ENCODE measurements at places on chromosomes 12 and 14.
A peak's percentile ranks its signal among the peaks of the same experiment; 100 is the strongest.

DNA sequence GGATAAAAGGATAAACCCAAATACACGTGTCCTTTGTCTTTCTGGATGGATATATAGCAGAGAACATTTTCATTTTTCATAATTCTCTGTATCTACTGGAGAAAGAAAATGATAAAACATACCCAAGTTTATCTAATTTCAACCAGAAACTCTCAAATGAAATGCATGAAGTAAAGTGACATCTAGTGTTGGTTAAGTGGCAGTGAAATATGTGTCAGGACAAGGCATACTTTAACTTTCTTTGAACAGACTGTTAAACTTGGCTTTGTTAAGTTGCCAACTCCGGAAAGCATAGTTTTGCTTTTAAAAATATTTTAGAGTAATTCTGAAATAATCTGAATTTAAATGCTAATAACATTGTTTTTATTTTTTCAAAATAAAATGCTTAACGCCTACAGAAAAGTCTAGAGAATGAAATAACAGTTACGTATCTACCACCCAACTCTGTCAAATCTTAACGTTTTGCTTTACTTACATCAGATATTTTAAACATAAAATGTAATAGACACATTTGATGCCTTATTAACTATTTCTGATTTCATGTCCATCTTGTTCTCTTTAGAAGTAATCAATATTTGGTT lies 25.2 kb upstream of the NTN4 start:
- no peak for DNase-seq

DNA sequence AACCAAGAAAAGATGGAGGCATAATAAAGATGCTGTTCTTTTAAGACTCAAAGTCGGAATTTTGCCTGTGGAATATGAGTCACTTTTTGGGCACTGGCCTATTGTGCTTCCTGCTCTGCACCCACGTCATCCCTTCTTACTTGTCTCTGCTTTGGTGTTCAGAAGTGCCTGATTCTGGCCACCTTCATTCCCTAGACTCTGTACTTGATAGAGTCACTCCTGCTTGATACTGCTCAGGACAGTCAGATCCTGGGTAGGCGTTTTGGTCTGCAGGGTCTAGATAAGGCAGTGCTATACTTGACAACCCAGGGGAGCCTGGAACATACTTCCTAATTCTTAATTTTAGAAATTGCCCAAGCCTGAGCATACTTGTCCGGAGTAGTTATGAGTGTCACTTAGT lies 1.9 kb downstream of the LRRK2 start:
- DNase-seq = peak; percentile 85

GRCh38 chr14:89660166-89660565 lies 243.1 kb upstream of the FOXN3 start:
- DNase-seq = no peak

- DNase-seq = no peak
Measured at GRCh38 chr14:76901171-76902055, 75.2 kb downstream of the LRRC74A start.

GRCh38 chr14:70919774-70920173 lies 12.5 kb downstream of the PCNX1 start:
- no peak for DNase-seq

DNA sequence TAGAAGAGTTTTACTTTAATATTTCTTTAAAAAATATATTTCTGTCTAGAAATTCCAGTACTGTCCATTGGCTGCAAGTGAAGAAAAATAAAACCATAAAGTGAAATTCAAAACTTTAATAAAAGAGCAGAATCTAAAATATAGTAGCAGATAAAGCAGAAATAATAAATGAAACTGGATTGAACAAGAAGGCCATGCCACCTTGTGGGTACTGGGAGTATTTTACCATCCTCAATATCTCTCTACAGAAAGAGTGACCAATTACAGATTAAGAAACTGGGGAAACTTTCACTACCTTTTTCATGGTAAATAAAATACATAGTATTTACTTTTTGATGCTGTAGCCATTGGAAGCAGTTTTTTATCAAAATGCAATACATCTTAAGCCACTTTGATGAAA lies 220.5 kb downstream of the BCAT1 start:
- no peak for DNase-seq

DNA sequence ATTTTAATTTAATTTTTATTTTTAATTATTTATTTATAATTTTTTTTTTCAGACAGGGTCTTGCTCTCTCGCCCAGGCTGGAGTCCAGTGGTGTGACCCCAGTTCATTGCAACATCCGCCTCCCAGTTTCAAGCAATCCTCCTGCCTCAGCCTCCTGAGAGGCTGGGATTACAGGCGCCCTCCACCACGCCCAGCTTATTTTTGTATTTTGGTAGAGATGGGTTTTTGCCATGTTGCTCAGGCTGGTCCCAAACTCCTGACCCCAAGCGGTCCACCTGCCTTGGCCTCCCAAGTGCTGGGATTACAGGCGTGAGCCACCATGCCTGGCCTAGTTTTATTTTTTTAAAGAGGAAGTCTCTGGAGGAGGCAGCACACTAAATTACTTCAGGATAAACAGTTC lies 13.7 kb upstream of the PEBP1 start:
- DNase-seq = no peak

DNA sequence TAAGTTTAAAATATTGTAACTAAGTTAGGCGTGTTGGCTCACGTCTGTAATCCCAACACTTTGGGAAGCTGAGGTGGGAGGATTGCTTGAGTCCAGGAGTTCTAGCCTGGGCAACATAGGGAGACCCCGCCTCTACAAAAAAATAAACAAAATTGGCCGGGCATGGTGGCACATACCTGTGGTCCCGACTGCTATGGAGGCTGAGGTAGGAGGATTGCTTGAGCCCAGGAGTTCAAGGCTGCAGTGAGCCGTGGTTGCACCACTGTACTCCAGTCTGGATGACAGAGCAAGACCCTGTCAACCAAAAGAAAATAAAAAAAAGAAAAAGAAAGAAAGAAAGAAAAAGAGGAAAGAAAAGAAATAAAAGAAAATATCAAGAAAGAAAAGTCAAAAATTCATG lies 72.5 kb downstream of the TSPAN11 start:
- DNase-seq = no peak

DNA sequence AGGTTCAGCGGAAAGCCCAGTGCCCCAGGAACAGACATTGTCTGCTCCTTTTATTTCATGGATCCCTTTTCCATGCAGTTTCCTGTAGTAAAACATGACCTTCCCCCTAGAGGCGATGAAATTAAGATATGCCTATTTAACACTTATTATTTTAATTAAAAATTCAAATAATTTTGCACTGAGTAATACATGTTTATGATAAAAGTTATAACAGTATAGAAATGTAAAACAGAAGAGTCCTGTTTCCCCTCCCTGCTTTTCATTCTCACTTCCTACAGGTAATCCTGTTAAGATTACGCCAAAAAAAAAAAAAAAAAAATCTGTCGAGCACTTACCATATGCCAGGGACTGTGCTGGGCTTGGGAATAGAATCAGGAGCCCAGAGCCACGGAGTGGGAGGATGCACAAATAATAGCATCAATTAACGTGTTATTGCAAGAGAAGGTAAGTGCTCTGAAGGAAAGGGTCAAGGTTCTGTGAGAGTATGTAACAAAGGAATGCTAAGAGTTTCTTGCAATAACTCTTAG lies 830 bp upstream of the LPCAT3 start:
- no peak for DNase-seq

DNA sequence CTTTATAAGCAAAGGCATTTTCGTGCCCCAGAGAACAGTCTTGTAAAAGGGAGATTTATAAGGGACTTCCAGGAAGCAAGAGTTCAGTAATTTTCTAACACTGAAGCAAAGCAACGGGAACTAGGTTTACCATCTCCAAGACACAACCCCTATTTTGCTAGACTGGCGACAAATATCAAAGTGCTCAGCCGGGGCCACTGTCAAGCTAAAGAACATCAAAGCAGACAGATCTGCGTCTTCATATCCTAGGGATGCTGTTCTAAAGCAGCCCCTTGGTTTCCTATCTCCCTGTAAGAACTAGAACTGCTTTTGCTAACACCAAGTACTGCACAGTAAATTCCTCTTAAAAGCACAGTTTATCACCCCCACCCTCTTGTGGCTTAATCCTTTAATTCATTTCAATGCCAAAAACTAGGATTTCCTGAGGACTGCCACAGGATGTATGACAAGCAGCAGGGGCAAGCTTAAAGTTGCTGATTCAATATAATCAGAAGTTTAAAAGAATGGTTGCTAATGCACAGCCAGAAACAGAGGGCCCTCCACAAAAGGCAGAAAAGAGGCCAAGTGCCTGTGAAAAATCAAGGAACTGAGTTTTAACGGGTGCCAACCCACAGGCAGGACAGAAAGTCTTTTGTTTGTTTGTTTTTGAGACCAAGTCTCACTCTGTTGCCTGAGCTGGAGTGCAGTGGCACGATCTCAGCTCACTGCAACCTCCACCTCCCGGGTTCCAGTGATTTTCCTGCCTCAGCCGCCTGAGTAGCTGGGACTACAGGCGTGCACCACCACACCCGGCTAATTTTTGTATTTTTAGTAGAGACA lies 44.0 kb upstream of the ISM2 start:
- DNase-seq = no peak

DNA sequence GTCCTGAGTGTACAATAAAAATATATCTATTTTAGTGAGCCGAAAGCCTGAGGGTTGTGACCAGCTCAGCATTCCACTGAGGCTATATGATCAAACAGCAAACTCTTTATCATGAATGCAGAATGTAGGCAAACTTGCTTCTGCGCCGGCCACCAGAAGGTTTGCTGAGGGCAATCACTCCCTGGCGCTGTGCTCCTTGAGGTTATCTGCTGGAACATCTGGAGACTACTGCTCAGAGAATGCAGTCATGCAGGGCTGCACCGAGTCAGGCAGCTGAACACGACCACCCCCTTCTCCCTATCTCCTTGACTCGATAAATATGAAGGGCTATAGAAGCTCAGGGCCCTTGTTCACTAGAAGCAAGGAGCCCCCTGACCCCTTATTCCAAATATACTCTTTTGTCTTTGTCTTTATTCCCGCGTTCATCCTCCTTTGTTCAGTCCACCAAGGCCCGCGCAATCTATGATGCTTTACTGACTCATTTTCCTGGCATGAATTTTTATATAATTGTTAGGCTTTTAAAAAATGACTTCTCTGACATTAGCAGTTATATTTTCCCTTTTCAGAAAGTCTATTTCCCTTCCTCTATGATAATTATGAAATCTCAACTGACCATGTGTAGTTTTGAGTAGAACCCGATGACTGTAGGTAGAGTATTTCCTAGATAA lies 1089.3 kb downstream of the SLC16A7 start:
- DNase-seq = no peak

DNA sequence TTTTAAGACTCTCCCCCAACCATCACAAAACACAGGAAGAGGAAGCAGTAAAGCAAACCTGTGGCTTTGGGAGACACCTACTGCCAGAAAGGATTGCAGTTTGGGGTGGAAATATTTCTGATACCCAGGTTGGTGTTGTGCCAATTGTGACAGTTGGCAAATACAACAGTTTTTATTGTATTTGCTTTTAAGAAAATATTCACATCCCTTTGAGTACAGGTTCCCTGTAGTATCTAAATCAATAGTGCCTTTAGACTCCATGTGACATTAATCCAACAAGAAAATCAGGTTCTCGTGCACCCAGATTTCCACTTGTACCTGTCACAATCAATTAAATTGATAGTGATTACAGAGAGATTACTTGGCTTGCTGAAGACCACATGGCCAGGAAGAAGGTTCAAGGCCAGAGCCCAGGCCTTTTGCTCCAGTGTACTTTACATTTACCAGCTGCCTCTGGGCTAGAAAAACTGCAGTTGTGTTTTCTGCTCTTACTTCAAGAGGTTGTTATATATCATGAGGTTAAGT lies 361.2 kb downstream of the ATP23 start:
- no peak for DNase-seq

DNA sequence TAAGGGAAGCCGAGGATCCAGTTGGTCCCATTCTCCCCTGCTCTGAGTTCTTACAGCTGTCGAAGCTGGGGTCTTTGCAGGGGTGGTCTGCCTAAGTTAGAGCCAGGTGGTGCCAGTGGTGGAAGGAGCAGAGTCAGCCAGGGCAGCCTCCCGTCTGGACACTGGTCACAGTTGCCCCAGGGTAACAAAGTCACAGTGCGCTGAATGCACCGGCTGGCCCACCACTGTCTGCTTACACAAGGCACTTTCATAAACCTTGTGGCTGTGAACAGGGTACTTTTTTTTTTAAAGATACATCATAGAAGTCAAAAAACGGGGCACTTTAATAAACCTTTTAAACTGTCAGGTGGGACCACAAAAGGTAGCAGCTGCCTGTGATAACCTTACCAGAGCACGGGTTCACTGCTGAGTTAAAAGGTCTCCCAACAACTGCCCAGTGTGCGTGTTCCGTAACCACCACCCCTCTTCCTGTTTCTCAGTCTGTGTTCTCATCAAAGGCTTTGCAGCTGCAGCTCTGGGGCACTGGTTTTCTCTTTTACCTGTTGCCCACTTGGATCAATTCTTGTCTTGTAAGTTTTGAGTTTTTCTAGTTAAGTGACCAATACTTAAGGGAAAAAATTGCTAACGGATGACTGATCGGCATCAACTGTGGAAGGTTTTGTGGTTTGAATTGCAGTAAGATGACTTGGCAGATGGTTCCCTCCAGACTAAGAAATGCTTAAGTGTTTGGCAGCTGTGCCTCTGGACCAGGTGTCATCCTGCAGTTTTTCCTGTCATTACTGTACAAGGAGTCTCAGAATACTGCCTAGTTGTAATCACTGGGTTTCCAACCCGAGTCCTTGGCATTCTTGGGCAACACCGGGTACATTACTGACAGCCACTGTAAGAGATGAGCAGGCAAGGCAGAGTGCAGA lies 55.9 kb downstream of the DYNC1H1 start:
- no peak for DNase-seq

DNA sequence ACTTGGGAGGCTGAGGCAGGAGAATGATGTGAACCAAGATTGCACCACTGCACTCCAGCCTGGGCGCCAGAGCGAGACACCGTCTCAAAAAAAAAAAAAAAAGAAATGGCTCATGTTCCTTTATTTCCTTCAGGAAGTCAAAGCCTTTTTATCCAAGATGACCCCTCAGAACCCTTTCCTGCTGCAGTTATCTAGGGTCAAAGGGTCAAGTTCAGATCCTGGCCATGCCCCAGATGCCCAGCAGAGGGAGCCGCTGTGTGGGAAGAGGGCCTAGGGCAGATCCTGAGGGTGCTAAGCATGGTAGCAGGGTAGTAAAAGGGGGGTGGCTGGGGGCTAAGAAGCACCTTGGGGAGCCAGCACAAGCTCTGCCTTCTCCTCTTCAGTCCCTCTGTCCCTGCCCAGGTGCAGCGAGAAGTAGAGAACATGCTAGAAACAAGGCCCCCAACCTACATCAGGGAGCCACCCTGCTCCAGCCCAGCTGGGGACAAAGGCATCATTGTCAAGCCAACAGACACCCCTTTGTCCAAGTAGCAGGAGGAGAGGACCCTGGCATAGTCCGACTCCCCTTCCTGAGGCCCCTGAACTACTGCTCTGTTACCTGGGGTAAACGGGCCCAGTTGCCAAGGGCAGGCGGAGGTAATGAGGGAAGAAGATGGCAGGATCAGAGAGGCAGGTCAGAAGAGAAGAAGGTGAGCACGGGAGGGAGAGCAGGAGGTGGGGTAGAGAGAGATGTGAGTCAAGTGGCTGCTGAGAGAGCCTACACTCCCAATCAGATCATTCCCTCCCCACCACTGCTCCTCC lies 6.5 kb downstream of the NFE2 start:
- DNase-seq = no peak

- no peak for DNase-seq
Measured at GRCh38 chr12:32455607-32456071, 56.3 kb downstream of the FGD4 start.

Data from coronary artery (tissue), 2 donors.